CD8-positive, alpha-beta memory T cell (primary cell): ENCODE measurements at places on chromosomes 7 and 10.

DNA sequence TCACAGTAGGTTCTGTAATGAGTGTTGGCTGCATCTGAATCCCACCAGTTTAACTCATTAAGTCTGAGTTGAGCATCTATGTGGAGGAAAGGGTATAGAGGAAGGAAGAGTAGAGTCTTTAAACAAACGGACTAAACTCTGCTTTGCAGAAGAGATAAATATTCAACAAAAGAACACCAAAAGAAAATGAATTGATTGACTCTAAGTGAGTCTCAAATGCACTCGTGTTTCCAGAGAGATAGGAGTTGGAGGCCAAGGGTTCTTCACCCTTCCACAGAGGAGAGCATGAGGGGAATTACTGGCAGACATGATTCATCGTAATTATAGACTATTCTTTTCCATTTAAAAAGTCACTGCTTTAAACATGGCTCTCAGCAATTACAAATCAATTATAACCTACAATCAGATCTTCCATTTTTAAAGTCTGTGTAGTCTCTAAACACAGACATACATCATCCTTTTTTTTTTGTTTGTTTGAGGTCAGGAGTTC, 56.3 kb downstream of the PLPP4 start:
- DNase-seq, result no peak

- no peak for DNase-seq
Observed at GRCh38 chr7:3592401-3593134, 291.5 kb downstream of the SDK1 start.

DNA sequence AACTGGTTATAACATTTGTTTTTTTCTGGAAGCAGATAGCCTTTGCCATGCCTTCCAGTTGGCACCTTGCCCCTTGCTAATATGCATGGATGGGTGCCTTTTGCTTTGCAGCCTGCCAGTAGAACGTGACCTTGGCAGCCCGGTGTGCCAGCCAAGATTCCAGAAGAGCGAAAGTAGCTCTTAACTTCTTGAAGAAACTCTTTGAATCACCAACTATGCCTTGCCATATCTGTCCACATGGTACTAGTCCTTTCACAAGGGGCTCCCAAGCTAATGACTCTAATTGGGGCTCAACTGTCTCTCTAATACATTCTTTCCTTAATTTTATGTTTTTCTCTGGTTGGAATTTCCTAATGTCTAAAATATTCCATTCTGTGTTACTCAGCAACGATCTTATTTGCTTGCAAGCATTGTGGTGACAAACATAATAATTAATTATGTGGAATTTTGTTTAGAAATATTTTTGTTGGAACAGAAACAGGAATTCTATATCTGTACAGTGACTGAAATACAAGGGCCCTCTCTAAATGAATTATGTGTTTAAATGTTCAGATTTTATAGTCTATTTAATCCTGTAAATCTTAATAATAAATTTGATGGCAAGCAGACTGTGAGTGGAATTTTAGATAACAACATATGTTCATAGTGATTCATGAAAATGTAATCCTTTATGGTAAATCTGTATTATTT, 45.8 kb downstream of the HDAC9 start:
- DNase-seq, result no peak

GRCh38 chr7:104625956-104626355, 297.6 kb downstream of the LHFPL3 start:
- DNase-seq, result no peak

- no peak for DNase-seq
Observed at GRCh38 chr10:112778579-112778978, 171.5 kb upstream of the TCF7L2 start.

GRCh38 chr10:63554657-63555056, 33.5 kb downstream of the REEP3 start:
- DNase-seq, result peak; percentile 84

GRCh38 chr7:154541606-154542005, 461.3 kb downstream of the PAXIP1 start:
- DNase-seq, result no peak

DNA sequence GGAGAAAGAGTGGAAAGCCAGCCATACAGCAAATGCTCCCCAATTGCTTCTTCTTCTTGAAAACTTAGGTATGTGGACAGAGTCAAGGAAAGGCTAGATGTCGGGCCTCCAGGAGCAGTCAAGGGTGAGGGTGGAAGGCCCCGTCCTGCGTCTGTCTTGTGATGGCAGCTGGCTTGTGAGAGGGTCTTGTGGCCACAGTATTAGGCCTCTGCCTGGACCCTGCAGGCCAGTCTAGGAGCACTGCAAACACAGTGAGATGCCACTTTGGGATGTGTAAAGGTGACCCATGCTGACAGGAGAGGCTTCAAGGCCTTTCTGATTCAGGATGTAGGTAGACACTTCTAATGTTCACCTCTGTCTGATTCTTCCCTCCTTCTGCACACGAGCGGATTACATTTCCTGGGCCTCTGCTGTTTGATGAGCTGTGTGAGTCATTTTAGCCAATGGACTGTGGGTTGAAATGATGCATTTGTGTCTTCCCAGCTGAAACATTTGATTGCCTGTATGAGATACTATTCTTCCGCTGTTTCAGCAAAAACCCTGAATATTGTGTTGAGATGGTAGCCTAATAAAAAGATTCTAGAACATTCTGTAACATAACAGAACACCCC, 135.4 kb downstream of the EMX2 start:
- DNase-seq, result no peak

- no peak for DNase-seq
Observed at GRCh38 chr10:26269754-26270153, 53.2 kb downstream of the GAD2 start.

- no peak for DNase-seq
Observed at GRCh38 chr7:136947347-136947746, 78.9 kb downstream of the CHRM2 start.

- DNase-seq, result no peak
Observed at GRCh38 chr10:122246830-122247520, 24.1 kb upstream of the BTBD16 start.

GRCh38 chr10:47092831-47093230, 181.6 kb downstream of the PTPN20 start:
- no peak for DNase-seq
